ENCODE measurements at places on chromosomes 16 and 17.

DNA sequence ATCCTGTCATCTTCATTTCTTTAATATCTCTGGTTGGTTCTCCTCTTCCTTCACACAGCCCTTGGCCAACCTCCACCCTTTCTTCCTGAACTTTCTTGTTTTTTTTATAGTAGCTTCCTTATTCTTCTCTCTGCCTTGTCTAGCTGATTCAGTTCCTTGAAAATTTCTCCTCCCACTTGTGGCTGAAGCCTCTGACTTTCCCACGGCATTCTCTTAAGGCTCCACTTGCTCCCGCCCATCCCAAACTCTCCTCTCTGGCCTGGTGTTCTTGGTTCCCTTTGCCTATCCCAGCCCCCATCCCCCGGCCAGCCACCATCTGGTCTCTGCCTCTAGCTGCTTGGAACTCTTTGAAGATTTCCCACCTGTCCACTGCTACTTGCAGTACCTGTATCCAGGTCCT lies 29.1 kb downstream of the NLRP1 start:
- no peak for DNase-seq

DNA sequence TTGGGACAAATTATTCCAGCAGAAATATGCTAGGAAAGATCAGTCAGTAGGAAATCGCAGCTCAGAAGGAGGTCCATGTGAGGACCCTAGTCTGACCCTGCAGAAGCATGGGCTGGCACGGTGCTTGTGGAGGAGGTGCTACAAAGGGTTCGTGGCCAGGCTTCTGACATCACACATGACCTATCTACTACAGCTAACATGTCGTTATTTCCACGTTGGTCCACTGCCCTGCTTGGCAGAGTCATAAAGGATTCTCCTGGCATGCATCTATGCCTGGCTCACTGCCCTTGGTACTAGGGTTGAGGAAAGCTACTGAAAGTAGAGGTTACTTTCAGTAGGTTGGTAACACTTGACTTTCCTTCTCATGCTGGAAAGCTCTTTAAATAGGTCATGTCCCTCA lies 118.1 kb upstream of the SHISA6 start:
- no peak for DNase-seq

DNA sequence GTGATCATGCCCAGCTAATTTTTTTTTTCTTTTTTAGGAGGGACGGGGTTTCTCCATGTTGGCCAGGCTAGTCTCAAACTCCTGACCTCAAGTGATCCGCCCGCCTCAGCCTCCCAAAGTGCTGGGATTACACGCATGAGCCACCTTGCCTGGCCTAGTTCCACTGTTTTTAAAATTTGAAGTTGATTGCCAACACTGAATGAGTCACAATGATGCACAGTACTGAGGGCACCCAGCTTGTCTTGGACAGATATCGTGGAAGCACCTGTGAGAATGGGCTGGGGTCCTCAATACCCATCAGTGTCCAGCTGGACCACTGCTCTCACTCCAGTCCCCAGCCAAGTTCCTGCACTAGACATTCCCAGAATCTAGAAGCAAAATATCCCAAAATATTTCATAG lies 2.5 kb downstream of the KNOP1 start:
- DNase-seq, result no peak

- no peak for DNase-seq
Observed at GRCh38 chr17:12765548-12765947, 23.8 kb upstream of the ARHGAP44 start.

DNA sequence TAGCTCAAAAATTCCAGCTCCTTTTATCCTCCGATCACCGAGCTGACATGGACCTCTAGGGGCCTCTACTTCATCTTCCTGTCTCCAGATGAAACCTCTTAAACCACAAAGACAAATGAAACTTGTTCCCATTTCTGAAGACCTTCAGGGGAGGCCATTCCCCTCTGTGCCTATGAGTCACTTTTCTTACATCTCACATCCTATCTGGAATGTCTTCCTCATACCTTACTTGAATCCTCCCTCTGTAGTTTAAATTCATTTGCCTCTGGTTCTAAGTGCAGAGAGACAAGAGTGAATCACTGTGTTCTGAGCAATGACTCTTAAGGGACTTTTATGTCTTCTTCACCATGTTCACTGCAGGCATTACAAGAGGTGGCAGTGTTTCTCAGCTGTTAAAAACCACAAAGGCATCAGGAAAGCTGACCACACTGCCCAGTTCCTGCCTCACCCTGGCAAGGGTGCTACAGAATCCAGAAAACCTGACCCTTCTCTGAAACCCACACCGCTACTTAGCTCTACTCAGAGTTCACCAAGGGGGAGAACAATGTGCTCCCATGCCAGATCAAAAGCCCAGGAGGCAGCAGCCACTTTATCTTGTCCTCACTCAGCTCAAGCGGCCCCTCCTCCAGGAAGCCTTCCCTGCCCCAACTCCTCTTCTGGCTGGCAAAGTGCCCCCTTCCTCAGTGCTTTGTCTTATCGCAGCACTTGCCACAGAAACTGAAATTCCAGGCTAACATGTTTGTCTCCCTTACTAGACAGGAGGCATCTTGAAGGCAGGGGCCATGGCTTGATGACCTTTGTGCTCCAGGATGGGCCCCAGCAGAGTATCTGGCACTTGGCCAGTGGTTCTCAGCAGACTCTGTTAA lies 6.4 kb downstream of the CUEDC1 start:
- DNase-seq, result no peak

DNA sequence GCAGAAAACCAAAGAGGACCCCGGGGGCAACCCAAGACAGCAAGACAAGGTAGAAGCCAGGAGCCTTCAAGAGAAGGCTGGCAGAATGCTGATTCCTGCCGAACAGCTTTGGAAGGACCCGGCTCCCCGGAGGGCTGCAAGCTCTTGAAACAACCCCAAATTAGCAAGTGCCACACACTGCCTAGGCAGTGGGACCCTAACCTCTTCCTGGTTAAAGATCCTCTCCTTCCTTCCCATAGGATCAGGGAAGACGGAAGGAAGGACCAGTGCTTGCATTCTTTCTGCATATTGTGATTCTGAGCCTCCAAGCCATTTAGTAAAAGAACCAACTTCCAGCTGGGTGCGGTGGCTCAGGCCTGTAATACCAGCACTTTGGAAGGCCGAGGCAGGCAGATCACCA lies 122.0 kb upstream of the AXIN2 start:
- no peak for DNase-seq

- no peak for DNase-seq
Observed at GRCh38 chr17:82388223-82388921, 16.8 kb downstream of the UTS2R start.

- DNase-seq, result no peak
Observed at GRCh38 chr17:72244956-72245355, 124.1 kb downstream of the SOX9 start.

GRCh38 chr17:57730026-57730701 lies 14.9 kb downstream of the CCDC182 start:
- DNase-seq, result no peak

GRCh38 chr17:35212668-35213067 lies 18.5 kb upstream of the SLC35G3 start:
- no peak for DNase-seq

GRCh38 chr17:76086384-76086783 lies 7.4 kb downstream of the ZACN start:
- no peak for DNase-seq

GRCh38 chr17:71613996-71614395 lies 506.8 kb upstream of the SOX9 start:
- no peak for DNase-seq

DNA sequence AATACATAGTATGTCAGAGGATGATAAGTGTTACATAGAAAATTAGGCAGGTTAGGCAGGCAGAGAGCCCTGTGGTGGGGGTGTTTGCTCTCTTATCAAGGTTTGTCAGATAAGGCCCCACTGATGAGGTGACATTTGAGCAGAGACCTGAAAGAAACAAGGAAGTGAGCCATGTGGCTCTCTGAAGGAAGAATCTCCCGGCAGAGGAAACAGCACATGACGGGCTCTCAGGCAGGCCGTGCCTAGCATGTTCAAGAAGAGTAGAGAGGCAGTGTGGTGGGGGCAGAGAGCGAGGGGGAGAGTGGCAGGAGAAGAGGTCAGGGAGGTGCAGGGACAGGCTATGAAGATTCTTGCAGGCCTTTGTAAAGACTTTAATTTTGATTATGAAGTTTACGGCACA lies 82.0 kb upstream of the ASIC2 start:
- DNase-seq, result no peak

GRCh38 chr17:82791532-82791931 lies 39.7 kb downstream of the TBCD start:
- DNase-seq, result no peak

DNA sequence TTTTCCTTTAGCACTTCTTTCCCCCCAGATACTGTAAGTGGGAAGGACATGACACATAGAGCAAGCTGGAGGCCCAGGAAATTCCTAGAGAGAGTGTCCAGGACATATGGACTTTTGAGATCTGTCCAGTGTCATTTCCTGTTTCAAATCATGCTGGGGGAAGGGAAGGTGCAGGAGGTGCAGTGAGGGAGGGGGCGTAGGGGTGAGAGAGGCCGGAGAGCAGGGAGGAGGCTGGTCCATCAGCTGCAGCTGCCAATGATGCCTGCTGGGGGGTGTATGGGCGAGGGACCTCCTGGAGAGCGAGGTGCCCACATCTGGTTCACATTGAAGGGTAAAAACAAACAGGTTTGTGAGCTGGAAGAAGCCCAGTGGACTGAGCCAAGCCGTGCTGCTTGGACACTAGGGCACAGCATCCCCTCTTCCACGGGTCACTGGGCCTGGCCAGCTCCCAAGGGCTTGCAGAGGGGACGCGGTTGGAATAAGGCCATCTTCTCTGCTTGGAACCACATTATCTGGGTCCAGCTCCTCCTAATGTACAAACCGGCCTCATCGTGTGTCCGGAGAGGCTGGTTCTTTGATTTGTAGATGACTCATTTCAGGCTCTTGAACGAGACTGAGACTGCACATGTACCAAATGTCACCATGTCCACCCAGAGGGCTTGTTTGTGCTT lies 70.4 kb upstream of the SMURF2 start:
- no peak for DNase-seq
